ENCODE measurements at places on chromosomes 7 and 10.

- DNase-seq: peak; percentile 9
Measured at GRCh38 chr7:143003393-143004051, 23.4 kb downstream of the OR9A2 start.

GRCh38 chr10:61733358-61733940 lies 70.7 kb downstream of the CABCOCO1 start:
- DNase-seq: no peak

GRCh38 chr7:126839624-126840023 lies 413.1 kb downstream of the GRM8 start:
- DNase-seq: no peak

GRCh38 chr10:4813023-4813422 lies 13.0 kb upstream of the AKR1E2 start:
- no peak for DNase-seq

DNA sequence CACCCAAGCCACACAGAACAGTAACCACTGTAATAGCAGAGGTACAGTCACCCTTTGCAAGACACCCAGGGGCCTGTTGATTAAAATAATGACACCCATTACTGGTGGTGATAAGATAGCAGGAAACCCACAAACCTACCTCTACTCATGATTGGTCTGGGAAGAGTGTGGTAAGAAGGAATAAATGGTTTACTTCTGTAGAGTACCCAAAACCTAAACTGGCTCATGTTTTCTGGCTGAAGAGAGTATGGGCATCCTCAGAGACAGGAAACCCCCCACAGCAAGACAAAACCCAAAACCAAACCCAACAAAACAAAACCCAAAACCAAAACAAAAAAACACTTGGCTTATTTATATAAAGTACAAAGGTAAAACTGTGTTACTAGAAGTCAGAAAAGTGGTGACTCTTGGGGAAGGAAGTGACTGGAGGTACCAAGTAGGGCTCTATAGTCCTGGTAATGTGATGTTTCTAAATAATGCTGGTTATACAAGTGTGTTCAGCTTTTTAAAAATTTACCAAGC lies 15.5 kb upstream of the DNAJB12 start:
- DNase-seq: peak; percentile 9

All from GM12878 (cell line).